ENCODE measurements at places on chromosomes 2 and 18. TPM values are rescaled to one million over a fixed set of nuclear protein-coding genes. Genes with fewer than 3 reads are reported as not detected.

Gene GKN2
- not detected for total RNA-seq

Gene MYO5B
- not detected for total RNA-seq

- H3K27me3 ChIP-seq: no peaks in the 10 kb centered on the region
- H3K4me1 ChIP-seq: no peaks in the 10 kb centered on the region
- DNase-seq: no peak
Observed at GRCh38 chr2:116416731-116417377, 1397.6 kb upstream of the DDX18 start.

GRCh38 chr2:68727683-68728375, 6.8 kb upstream of the ARHGAP25 start:
- no peak for DNase-seq
- peak overlapping the region; percentile 35 for H3K4me3 ChIP-seq
- peak overlapping the region; percentile 81 for H3K27ac ChIP-seq

DNA sequence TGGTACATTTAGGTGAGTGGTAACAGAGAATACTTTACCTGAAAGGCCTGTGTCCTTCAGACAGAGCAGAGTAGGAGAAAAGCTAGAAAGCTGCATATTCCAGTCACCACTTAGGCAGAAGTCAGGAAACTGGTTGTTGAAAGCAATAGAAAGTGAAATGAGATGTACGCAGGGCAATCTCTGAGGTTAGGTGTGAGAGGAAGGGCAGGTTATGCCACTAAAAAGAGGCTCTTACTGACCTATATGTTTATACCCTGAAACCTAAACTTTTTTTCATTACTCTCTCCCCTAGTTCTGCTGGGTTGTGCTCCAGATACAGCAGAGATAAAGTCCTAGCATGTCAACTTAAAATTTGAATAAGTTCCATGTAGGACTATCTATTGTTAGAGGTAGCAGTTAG, 93.5 kb downstream of the COX7A2L start:
- peak overlapping the region; percentile 72 for H3K27ac ChIP-seq
- H3K36me3 ChIP-seq: peaks cover 16% of the 10 kb centered on the region
- H3K27me3 ChIP-seq: no peaks in the 10 kb centered on the region

GRCh38 chr2:172930871-172931255, 144.8 kb upstream of the MAP3K20 start:
- H3K27ac ChIP-seq: no peak overlapping the region
- H3K4me3 ChIP-seq: no peak overlapping the region
- H3K27me3 ChIP-seq: peaks cover 1% of the 10 kb centered on the region
- DNase-seq: no peak

DNA sequence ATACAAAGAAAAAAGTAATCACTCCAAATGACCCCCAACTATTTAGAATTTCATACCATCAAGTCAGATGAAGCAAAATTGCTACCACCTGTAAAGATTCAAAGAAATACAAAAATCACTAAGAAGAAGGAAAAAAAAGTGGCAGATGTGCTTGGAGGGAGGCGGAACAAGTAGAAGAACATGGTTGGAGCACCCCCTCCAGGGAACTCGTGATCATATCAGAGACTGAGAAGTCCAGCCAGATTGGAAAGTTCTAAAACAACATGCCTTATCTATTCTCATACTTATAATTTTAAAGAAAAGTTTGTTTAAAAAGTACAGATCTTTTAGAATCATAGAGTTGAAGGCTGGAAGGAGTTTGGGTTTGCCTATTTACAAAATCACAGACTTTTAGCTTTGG, 113.4 kb upstream of the CYP26B1 start:
- no peaks in the 10 kb centered on the region for H3K4me1 ChIP-seq
- H3K4me3 ChIP-seq: no peak overlapping the region
- H3K27ac ChIP-seq: no peak overlapping the region
- no peak for DNase-seq
- H3K36me3 ChIP-seq: no peaks in the 10 kb centered on the region

GRCh38 chr2:95301876-95302641, 4.9 kb downstream of the KCNIP3 start:
- no peaks in the 10 kb centered on the region for H3K36me3 ChIP-seq
- H3K4me3 ChIP-seq: no peak overlapping the region
- H3K27me3 ChIP-seq: no peaks in the 10 kb centered on the region
- DNase-seq: no peak
- no peak overlapping the region for H3K27ac ChIP-seq

DNA sequence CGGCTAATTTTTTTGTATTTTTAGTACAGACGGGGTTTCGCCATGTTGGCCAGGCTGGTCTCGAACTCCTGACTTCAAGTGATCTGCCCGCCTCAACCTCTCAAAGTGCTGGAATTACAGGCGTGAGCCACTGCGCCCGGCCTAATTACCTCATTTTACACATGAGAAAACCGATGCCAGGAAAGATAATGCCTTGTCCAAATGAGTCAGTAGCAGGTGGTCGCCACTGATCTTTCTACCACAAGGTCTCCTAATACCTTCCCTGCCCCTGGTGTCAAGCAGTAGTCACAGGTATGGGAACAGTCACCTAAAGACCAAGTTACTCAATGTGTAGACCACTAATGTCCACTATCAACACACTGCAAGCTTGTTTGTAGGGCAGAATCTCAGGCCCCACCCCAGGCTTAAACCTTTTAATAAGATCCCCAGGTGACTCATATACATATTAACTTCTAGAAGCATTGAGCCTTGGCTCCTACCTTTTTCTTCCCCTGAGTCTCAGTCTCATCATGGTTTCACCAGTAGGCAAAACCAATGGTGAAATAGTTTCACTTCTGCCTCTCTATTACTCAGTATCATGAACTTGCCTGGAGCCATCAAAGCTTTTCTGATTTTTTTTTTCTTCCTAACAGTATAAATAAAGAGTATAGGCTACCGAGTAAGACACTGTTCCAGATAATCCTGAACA, 6.9 kb upstream of the EPB41L5 start:
- H3K27me3 ChIP-seq: no peaks in the 10 kb centered on the region
- DNase-seq: no peak
- H3K4me1 ChIP-seq: no peaks in the 10 kb centered on the region
- H3K27ac ChIP-seq: no peak overlapping the region
- no peaks in the 10 kb centered on the region for H3K36me3 ChIP-seq
- H3K4me3 ChIP-seq: no peak overlapping the region

DNA sequence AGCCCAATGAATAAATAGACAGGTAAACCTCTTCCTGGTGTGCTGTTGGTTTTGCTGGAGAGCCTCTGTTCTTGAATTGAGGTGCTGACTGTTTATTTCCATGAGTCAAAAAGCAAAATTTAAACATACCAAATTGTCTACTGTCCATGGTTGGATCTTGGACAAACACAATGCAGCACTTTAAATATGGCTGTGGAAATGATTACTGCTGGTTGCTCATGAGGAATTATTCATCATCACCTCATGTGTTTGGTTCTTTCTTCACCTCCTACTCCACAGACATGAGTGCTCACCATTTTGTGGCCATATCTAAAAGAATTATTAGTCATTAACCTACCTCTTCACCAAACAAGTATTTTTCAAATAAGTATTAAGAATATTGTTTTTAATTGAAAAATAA, 85.3 kb upstream of the GALNT5 start:
- no peaks in the 10 kb centered on the region for H3K4me1 ChIP-seq
- no peaks in the 10 kb centered on the region for H3K36me3 ChIP-seq
- DNase-seq: no peak
- H3K4me3 ChIP-seq: no peak overlapping the region
- peaks cover 7% of the 10 kb centered on the region for H3K27me3 ChIP-seq

DNA sequence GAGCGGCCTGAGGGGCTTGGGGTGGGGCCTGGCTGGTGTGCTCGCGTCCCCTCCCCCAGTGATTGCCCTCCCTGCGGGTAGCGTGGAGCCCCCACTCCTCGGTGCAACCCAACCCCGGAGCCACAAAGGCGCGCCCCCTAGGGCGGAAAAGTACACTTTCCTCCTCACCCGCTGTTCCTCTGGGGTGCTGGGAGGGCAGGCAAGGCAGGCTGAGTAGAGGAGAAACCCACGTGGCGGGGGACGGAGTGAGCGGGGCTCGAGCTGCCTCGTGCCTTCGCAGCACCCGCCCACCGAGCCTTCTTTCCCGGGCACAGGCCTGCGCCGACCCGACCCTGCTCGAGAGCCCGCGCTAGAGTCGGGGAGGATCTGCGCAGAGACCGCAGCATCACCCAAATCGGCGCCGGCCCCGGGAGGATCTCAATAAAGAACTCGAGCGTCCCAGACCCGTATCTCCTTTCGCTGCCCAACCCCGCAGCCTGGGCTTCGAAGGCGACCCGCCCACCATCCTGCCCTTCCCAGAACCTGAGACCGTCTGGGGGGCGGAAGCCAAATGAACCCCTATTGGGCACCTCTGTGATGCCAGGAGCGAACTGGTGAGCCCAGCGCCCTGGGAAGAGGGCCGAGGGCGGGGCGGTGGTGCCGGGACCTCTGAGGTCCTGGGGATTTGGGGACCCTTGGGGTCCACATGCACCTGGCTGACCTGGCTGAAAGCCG, 1.5 kb downstream of the UCN start:
- peak overlapping the region; percentile 52 for H3K4me3 ChIP-seq
- H3K4me1 ChIP-seq: peaks cover 3% of the 10 kb centered on the region
- peaks cover 16% of the 10 kb centered on the region for H3K27me3 ChIP-seq
- peaks cover 22% of the 10 kb centered on the region for H3K36me3 ChIP-seq

- H3K27ac ChIP-seq: peak overlapping the region; percentile 87
- no peaks in the 10 kb centered on the region for H3K36me3 ChIP-seq
- no peaks in the 10 kb centered on the region for H3K27me3 ChIP-seq
Observed at GRCh38 chr18:48800876-48801727, 149.7 kb downstream of the SMAD7 start.

DNA sequence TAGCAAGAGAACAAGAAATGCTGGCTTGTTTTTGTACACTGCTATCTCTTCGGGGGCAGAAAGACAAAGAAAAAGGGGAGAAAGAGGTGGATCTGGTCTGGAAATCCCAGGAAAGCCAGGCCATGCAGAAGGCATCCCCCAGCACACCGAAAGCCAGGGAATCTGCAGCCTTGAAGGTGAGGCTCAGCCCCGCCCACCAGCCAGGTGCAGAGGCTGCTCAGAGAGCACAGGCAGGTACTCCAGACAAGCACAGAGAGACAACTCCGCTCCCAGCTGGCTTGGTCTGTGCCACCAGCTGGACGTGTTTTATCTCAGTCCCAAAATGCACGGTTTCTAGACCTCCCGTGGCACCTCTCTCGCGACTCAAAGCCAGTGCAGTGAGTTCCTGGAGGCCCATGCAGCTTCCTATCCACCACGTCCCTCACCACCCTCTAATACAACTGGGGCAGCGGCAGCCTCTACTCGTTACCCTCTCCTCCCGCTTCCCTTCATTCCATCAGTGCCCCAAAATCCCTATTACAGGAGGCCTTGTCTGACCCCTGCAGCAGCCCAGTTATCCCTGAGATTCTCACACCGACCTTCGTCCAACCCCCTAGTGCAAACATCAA, 62.8 kb downstream of the HDAC4 start:
- no peaks in the 10 kb centered on the region for H3K27me3 ChIP-seq
- H3K4me1 ChIP-seq: peaks cover 28% of the 10 kb centered on the region

DNA sequence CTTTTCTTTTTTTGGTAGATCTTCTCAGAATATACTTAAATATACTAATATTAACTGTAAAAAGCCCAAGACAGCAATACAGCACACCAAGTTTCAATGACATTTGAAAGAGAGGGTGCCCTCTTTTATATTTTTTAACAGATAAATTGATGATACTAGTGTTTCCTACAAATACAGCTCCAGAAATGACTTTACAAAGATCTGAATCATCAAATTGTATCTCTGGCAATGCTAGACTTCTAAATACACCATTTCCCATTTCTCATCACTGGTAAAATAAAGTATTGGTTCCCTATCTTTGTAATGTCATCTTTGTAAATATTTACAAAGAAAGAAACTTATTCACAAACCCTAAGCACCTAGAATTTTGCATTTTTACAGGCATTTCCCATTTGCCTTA, 281.3 kb downstream of the EXOC6B start:
- no peak for DNase-seq
- no peaks in the 10 kb centered on the region for H3K36me3 ChIP-seq
- no peak overlapping the region for H3K4me3 ChIP-seq
- no peaks in the 10 kb centered on the region for H3K27me3 ChIP-seq
- H3K27ac ChIP-seq: no peak overlapping the region

GRCh38 chr2:99403524-99403923, 66.3 kb downstream of the EIF5B start:
- peaks cover 22% of the 10 kb centered on the region for H3K4me1 ChIP-seq
- H3K4me3 ChIP-seq: no peak overlapping the region
- peaks cover 53% of the 10 kb centered on the region for H3K36me3 ChIP-seq
- DNase-seq: no peak
- peak overlapping the region; percentile 68 for H3K27ac ChIP-seq
- H3K27me3 ChIP-seq: no peaks in the 10 kb centered on the region
